ENCODE measurements at places on chromosomes 11 and 22. TPM values are rescaled to one million over a fixed set of nuclear protein-coding genes. Genes with fewer than 3 reads are reported as not detected.

CRYBB3 gene
- total RNA-seq = not detected

OR51B4 gene
- total RNA-seq = not detected

TCN1 gene
- not detected for total RNA-seq

ANO5 gene
- not detected for total RNA-seq

DNA sequence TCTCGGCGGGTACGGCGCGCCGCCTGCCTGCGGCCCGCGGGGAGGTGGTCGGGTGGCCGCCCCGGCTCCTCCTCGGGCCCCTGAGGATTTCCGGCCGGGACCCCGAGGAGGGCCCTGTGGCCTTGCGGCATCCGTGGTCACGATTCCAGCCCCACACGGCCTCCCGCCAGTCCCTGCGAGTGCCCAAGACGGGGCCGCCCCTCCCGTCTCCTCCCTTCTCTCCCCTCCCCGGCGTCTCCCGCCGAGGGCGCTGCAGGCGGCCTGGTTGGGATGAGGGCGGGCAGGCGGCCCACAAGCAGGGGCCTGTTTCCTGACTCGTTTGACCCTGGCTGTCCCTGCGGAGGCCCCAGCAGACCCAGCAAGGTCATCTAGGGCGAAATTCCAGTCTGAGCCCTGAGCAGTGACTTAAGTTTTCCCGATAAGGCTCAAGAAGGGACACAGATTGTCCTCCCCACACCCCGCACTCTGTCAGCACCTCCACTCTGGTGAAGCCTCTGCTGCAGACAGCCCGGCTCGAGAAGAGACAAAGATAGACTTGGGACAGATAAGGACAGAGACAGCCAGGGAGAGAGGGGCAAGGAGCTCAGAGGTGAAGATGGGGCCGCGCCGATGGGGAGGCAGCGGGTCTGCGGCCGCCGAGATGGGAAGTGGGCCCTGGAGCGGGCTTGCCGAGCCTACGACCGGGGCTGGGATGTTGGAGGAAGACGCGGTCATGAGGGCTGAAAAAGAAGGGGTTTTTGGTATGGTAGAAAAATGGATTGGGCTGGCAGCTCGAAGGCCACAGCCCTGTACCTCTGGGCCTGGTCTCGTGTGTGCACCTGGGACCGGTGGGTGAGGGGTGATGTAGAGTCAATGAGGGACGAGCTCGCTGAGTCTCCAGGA, 95.0 kb downstream of the SWAP70 start:
- DNase-seq = peak; percentile 86

- DNase-seq = peak; percentile 19
Measured at GRCh38 chr22:23225724-23226496, 45.6 kb downstream of the BCR start.

- peak; percentile 51 for DNase-seq
Measured at GRCh38 chr11:12053606-12054361, 45.4 kb upstream of the DKK3 start.

DNA sequence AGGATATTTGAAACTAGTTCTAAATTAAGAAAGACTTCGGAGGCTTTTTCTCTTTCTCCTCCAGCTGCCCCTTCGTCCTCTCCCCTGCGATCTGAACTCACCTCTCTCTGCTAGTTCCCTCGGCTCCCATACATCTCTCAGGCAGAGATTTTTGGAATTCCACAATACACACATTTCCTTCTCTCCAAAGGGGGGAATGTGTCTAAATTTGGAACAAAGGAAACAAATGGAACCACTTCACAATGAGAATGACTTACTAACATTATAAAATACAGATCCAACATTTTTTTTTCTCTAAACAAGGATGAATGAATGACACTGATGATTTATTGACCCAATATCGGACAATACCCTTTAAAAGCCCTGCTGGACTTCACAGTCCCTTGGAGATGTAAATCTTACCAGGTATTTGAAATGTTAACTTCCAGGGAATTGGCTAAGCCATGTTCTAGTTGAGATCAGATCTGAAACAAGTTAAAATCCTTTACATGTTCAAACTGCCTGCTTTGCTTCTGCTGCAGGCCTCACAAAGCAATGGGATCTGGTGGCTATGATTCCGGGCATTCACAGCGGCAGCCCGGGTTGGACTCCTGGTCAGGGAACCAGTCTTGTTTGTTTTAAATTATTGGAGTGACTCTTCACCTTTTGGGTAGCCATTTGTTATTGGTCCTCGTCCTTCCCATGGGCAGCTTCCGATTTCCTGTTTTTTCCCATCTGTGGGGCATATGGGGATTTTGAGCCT, 20.5 kb upstream of the GSTP1 start:
- DNase-seq = no peak

DNA sequence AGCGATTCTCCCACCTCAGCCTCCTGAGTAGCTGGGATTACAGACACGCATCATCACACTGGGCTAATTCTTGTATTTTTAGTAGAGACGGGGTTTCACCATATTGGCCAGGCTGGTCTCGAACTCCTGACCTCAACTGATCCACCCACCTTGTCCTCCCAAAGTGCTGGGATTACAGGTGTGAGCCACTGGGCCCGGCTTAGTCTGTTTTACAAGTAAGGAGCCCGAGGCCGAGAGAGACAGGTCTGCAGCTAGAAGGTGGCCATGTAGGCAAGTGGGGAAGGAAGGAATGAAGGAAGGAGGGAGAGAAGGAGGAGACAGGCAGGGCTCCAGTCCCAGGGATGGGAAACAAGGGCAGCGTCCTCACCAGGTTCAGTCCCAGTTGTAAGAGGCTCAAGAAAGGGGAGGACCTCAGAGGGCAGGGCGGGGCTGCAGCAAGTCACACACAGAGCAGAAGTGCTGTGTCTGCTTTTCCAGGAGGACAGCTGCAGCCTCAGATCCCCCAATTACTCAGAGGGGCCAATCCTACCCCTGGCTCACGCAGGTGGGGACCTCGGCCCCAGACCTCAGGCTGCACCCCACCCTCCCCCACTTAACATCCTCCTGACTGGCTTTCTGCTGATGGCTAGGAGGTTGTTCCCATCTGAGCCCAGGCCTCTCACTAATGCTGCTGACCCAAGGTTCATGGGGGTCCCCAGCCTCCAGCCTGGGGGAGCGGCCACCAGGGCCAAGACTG, 53.8 kb upstream of the PRR5 start:
- peak; percentile 22 for DNase-seq

- no peak for DNase-seq
Measured at GRCh38 chr11:120667281-120667680, 155.7 kb downstream of the GRIK4 start.

DNA sequence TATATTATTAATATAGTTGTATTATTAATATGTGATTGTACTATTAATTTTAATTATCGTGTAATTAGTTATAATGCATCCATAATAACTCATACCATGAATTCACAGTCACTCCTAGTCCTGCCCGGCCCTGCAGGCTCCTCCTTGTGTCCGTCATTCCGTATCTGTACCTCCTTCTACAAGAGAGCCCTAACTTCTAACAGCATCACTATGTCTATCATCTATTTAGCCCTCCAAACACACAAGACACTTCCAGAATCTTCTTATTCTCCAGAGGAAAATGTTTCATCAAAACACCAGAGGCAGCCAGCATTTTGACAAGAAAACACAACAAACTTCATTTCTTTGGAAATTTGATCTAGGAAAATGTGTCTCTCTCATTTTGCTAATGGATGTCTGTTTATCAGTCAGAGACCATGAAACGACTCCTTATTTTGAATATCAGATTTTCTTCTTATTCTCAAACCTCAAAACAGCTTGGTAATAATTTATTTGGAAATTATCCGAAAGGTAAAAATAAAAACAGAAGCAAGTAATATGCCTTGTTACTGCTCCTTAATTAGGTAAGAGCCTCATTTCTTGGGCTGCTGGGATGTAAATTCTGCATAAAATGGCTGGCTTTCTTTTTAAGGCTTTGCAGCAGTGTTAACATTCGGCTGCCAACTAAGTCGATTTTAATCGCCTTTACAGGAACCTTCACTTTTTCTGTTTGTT, 23.1 kb upstream of the SEPTIN5 start:
- no peak for DNase-seq

- no peak for DNase-seq
Measured at GRCh38 chr11:84212468-84213390, 926.6 kb upstream of the CCDC90B start.

DNA sequence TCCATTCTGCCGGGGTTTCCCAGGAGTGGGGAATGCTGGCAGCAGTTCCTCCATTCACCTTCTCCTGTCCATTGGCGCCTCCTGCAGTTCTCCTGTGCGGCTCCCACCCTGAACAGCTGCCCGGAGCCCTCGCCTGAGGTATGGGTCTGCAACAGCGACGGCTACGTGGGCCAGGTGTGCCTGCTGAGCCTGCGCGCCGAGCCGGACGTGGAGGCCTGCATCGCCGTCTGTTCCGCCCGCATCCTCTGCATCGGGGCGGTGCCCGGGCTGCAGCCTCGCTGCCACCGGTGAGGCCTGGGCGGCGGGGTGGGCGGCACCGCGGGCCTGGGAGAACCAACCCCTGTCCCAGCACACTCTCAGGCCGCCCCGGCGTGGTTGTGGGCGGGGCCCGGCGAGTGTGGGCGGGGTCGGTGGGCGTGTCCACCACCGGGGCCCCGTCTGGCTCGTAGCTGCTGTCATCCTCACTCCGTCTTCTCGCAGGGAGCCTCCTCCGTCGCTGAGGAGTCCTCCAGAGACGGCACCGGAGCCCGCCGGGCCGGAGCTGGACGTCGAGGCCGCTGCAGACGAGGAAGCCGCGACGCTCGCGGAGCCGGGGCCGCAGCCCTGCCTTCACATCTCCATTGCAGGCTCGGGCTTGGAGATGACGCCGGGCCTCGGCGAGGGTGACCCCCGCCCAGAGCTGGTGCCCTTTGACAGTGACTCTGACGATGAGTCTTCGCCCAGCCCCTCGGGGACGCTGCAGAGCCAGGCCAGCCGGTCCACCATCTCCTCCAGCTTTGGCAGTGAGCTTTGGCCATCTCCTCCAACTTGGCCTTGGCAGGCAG, 14.0 kb upstream of the RELT start:
- no peak for DNase-seq

DNA sequence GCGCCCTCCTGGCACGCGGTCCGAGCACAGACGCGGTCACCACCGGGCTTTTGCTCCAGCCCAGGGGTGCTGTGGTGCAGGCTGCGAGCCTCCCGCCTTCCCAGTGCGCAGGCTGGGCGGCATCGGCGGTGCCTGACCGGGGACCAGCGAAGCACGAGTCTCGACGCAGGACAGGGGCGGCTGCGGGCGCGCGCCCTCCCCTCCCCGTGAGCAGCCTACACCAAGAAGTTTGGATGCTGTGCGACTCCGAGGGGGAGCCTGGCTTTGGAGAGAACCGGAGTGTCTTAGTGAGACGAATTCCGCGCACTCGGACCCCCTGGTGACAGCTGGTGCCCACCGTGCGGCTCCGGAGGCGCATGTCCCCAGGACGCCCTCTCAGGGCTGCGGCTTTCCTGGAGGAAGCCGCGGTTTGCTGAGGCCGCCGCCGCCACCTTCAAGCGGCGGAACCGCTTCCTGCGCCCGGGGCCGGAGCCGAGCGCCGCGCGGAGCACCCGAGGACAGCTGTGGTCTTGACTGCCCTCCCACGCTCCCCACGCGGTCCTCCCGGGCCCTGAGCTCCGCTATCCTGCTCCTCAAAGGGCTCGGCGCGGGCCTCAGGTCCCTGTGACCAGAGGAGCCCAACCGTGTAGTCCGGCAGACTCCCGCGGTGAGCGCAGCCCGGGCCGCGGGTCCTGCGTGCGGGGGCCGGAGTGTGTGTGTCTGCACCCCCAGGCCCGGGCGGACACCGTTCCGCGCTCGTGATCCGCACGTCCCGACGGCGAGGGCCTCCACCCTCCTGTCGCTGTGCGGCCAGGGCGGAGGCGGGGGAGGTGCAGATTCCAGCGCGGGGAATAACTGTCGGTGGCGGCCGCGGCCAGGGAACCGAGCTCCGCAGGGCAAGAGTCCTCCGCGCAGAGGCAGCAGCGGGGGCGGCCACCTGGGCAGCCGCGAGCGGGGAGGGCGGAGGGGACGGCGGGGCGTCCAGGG, 1.7 kb downstream of the FGF3 start:
- no peak for DNase-seq

- peak; percentile 62 for DNase-seq
Measured at GRCh38 chr22:22168190-22168940, 76.2 kb upstream of the VPREB1 start.

DNA sequence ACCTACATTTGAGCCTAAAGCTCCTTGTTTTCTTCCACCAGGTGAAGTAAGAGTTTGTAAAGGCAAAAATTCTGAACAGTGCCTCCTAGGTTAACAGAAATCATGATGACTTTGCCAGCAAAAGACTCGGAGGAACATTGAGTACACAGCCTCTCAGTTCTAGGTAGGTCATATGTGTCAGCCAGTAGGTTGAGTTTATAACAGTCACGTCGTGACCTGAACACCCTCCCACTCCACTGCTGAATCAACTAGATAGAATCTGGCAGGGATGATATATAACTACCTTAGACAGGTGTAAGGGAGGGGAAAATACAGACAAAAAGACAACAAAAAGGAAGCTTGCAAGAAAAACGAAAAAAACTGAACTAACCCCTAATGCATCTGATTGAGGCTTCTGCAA, 12.8 kb upstream of the ASPHD2 start:
- DNase-seq = no peak

GRCh38 chr22:37803195-37803638, 4.5 kb upstream of the GCAT start:
- no peak for DNase-seq

- no peak for DNase-seq
Measured at GRCh38 chr11:18393581-18394274, 635 bp upstream of the LDHA start.

GRCh38 chr22:17536269-17536668, 27.0 kb upstream of the SLC25A18 start:
- DNase-seq = peak; percentile 9

DNA sequence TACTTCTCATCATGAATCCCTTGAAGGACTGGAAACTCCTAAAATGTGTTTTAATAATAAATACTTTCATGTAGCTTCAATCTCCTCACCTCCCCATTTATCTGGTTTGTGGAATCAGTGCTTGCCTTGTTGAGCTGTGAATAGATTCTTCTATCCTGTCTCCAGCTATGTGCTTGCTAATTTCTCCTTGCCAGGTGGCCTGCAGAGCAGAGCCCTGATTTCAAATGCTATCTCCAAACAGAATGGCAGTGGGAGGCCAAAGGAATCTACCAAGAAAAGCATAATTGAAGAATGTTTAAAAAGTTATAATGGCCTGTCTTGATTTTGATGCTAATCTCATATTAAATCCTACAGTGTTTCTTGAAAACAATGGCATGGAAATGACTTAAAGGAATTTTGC, 309.3 kb upstream of the CHORDC1 start:
- DNase-seq = no peak

DNA sequence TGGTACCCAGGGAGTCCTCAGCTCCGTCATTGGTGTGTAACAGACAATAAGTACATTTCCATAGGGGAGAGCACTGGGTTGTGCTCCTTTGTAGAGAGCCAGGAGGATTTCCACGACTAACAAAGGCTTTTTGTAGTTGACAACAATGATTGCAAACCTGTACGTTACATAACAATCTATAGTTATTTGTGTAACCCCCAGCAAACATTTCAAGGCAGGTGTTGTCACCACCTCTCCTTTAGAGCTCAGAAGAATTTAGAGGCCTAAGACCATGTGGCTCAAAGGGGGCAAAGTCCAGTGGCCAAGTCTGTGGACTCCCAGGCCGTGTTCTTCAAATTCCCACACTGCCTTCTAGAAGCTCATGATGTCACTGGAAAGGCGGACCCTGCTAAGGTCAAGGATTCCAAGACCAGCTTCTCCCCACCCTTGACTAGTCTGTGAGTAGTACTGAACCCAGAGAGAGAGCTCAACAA, 15.8 kb downstream of the RPL27A start:
- no peak for DNase-seq

Data from LHCN-M2 (cell line).